Astrocyte (in vitro differentiated cells and primary cell): ENCODE measurements at places on chromosomes 12 and 14.

DNA sequence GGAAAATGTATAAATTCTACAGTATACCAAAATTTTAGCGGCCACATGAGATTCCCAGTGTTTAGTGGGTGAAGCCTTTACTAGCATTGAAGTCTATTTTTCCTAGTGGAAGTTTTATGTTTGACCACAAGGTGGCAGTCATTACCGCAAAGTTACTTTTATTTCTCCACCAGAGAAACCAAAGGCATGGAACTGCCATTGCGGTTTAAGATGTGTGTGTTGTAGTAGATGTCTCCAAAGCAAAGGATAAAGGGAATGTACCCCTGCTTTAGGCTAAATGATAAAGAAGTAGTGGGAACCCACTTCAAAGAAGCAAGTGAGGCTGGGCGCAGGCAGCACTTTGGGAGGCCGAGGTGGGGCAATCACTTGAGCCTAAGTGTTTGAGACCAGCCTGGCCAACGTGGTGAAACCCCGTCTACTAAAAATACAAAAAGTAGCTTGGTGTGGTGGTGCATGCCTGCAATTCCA lies 140.5 kb downstream of the PRKCH start:
- DNase-seq, result peak; percentile 52

GRCh38 chr14:21902561-21903181 lies 229.1 kb upstream of the OR4E1 start:
- DNase-seq, result no peak

- peak; percentile 48 for DNase-seq
These were observed 29.0 kb downstream of the SCYL2 start for GRCh38 chr12:100295764-100296555.

DNA sequence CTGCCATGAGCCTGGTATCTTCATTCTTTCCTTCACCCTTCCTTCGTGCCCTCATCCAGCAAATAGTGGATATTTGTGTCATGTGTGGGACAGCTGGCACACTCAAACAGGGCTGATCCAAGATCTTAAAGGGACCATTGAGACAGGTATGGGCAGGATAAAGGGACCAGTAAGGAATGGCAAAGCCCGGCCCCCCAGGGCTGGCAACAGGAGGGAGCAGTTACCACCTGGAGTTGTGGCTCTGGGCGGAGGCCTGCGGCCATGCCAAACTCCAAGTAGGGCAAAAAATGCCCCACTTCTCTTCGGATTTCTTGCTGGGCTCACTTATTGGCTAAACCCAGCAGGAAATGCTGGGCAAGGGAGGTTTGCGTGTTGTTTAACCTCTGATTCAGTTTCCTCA lies 2.1 kb downstream of the OGFOD2 start:
- no peak for DNase-seq

DNA sequence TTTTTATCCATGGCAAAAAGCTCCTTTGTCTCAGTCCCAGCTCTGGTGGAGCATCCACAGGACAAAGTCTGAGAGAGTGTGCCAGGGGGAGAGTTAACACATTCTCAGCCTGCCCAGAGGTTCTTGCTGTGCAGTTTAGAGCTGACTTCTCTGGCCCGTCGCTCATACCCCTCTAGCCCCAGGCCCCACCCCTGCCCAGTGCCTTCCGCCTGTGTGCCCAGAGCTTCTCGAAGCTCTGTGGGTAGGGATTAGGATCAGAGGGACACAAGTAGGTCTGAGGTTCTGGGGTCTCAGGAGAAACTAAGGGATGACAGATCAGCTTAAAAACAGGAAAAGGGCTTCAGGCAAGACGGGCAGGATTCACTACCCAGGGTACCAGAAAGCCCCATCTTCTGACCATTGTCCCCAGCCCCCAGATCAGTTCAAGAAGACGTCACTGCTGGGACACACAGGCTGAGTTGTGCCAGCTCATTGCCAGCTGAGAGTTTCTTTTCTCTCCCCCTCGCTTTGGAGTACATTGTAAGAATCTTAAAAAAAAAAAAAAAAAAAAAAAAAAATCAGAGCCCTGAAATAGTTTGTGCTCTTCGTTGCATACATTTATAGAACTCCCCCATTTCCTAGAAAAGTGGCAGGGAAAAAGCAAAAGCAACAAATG lies 127.0 kb downstream of the GCH1 start:
- no peak for DNase-seq

GRCh38 chr14:37145395-37145794 lies 27.0 kb downstream of the SLC25A21 start:
- no peak for DNase-seq

DNA sequence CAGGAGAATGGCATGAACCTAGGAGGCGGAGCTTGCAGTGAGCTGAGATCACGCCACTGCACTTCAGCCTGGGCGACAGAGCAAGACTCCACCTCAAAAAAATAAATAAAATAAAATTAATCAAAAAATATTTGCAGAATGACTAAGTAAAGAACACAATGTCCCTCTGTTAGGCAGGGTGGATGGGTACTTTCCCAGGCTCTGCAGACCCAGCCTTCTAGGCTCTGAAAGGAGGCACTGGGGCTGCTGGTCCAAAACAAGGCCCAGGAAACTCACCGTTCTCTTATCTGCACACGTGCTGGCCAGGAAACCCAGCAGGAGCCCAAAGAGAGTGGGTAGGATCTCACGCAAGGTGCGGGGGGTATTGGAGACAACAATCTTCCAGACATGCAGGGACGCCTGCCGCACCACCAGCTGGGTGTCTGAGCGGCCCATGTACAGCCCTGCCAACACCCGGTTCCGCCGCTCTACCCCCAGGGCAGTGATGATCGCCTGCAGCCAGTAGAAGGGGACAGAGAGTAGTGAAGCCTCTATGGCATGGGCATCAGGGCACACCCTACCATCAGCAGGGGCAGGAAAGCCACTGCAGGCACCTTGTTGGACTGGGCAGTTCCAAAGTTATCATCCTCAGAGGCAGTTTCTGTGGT lies 25.8 kb upstream of the RAB35 start:
- DNase-seq, result no peak
